ENCODE measurements at places on chromosomes 3 and 15. TPM values are rescaled to one million over a fixed set of nuclear protein-coding genes. Genes with fewer than 3 reads are reported as not detected.

DNA sequence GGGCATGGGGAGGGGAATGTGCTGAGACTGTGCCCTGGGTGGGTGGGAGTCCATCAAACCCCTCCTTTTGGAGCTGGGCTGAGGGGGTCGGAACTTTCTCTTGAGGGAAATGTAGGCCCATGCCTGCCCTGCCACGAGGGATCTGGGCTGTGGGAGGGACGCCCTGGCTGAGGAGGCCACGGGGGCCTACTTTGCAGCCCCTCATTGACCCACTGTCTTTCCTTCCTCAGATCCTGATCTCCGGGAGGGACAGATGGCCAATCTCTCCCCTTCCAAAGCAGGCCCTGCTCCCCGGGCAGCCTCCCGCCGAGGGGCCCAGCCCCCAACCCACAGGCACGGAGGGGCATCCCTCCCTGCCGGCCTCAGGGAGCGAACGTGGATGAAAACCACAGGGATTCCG is 25.3 kb downstream of the LOXL1 start:
- peak; percentile 74 for DNase-seq

The CDCP1 gene
- total RNA-seq: 8.9 TPM

- DNase-seq: peak; percentile 93
Measured at GRCh38 chr15:70748281-70748747, 15.0 kb downstream of the UACA start.

The MFGE8 gene
- total RNA-seq: 2,143 TPM

DNA sequence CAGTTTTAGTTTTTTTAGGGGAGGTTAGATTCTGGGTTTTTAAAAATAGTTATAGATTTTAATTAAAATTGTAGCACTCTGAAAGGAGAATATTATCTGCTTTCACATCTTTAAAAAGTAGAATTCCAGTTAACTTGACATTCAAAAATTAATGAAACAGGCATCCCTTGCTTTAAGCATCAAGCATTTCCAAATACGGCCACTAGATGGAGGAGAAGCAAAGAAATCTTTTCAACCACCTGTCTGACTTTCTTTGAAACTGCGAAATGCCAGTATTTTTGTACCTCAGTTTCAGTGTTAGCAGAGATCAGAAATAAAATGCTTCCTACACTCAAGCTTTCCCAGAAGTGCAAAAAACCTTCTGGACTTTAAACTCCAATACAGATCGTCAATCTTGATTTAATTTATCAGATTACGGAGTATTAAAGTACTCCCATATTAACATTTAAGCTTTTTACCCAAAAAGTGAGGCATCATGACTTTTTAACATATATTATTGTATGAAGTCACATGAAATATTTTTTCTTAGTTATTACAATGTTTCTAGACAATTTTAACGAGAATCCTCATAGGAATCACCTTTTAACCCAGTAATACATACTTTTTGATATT is 153.3 kb downstream of the P3H2 start:
- no peak for DNase-seq

The LRRN1 gene
- total RNA-seq: 6.6 TPM

DNA sequence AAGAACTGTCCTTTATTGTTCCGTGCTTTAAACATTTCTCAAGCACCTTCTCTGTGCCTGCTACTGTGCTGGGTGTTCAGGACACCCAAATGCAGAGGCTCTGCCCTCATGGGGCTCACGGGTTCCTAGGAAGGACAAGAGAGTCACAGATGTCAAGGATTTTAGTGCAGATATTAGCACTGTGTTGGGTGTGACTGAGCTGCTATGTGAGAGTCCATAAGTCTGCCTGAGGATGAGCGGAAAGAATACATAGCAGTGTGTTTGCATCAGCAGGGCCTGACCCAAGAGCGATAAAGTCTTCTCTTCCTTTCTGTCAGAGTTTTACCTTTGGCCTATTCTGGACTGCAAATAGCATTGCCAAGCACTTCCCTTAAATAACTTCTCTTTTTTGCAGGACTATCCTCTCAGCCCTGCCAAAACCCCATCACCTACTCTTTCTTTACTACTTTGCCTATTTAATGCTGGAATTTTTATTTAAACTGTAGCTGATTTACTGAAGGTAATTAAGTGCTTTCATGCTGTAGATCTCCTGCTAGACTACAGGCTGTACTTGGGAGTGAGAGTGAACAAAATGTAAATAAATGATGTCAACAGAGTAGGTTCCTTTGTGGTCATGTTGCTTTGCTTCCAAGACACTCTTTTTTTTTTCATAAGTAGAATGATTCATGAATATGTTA is 459.4 kb upstream of the TPRG1 start:
- DNase-seq: no peak

GRCh38 chr3:46988616-46989015 is 9.2 kb downstream of the NBEAL2 start:
- no peak for DNase-seq

DNA sequence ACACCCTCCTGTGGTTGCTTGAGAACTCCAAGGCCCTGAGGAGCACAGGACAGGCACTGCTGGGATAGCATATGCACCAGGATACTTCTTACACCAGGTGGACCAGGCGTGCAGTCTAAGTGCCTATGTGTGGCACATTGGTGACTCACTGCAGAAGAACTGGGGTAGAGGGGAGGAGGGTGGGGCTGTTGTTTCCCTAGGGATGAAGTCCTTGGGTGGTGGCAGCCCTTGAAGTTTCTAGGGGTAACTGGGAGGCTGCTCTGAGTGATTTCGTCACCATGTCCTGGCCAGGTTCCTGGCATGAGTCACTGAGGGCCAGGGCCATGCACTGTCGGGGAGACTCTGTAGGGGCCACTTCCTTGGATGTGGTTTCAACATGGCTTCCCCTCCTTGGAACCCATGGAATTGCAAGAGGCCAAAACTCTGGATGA is 15.9 kb downstream of the MYZAP start:
- DNase-seq: no peak

The RLBP1 gene
- not detected for total RNA-seq

DNA sequence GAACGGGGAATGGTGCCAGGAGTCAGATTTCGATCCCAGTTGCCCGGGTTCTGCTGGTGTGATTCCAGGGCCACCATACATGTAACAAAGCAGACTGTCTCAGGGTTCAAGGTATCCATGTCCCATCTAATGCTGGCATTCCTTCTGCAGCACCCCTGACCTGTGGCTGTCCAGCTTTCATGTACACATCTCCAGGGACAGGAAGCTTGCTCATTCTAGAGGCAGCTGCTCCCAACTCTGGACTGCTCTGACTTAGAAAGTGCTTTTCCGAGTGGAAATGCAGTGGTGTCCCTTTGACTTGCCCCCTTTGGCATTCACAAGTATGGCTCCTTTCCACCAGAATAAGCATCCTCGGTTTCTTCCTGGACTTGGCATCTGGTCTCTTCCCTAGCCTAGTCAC is 30.9 kb downstream of the PML start:
- DNase-seq: no peak

DNA sequence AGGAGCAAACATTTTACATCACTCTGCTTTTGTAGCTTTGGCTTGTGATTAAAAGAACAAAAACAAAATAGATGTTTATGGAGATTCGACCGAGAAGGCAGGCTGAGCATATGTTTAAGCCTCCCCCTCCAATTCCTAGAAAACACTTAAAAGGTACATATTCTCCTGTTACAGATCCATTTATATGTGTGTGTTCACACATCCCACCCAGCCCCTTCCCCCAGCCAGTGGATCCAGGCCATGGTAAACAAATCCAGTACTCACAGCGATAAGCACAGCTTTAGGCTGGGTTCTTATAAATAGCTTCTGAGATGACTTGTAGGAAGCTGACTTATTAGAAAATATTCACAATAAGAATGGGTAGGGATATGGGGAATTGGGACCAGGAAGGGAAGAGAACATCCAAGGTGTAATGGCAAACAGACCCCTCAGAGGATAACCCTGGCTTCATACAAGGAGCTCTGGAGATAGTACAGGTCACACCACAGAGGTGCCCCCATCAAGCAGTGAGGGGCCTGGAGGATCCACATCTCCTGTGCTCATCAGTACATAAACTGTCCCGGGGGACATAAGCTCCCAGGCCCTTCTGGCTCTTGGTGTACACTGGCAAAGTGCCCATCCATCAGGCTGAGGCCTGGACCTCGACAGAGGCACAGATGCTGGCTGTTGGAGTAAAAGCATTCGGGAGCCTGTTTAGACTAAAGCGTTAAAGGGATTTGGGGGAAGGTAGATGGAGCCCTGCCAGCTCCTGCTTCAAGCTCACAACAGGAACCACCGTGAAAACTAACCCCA is 70.0 kb upstream of the UBE2E1 start:
- DNase-seq: no peak

The SEMA3B gene
- total RNA-seq: 26.0 TPM

The C3orf22 gene
- not detected for total RNA-seq

GRCh38 chr3:148598619-148599018 is 99.1 kb upstream of the AGTR1 start:
- DNase-seq: no peak

- no peak for DNase-seq
Measured at GRCh38 chr3:125186800-125187598, 25.5 kb downstream of the SLC12A8 start.

DNA sequence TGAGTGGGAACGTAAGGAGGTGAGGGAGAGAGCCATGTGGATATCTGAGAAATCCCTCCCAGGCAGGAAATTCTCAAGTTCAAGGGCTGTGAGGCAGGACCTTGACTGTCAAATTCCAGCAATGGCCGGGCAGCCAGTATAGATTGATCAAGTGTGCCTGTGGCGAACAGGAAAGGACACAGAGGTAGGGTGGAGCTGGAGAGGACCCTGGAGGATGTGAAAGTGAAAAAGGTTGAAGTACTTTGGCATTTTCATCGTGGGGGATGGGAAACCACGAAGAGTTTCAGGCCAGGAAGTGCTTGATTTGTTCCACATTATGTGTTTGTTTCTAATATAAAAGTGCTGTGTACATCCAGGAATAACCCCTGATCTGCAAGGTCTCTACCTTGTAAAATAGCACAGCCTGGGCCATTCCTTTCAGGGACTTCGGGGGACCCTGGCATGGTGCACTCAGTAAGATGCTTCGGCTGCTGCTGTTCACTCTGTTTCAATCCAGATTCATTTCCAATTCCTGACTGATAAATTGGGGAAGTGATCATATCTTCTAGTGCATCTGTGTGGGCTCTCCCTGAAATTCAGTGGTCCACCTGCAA is 156.6 kb downstream of the MCTP2 start:
- DNase-seq: no peak

The CD86 gene
- total RNA-seq: 11.9 TPM

DNA sequence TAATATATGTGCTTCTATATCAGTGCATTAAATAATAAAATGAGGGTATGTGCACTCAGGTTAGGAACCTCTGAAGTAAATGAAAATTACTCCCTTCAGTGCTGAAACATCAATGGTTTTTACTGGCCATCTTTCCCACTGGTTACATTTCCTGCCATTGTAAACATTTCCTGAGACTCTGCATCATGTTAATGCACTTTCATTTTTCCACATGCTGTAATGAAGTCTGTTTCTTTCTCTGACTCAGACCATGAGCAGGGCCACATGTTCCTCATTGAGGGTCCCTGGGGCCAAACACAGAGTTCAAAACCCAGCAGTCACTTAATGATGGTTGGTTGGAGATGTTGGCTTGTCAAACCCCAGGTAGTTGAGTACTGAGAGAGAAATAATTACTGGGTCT is 15.3 kb downstream of the FAM3D start:
- no peak for DNase-seq

DNA sequence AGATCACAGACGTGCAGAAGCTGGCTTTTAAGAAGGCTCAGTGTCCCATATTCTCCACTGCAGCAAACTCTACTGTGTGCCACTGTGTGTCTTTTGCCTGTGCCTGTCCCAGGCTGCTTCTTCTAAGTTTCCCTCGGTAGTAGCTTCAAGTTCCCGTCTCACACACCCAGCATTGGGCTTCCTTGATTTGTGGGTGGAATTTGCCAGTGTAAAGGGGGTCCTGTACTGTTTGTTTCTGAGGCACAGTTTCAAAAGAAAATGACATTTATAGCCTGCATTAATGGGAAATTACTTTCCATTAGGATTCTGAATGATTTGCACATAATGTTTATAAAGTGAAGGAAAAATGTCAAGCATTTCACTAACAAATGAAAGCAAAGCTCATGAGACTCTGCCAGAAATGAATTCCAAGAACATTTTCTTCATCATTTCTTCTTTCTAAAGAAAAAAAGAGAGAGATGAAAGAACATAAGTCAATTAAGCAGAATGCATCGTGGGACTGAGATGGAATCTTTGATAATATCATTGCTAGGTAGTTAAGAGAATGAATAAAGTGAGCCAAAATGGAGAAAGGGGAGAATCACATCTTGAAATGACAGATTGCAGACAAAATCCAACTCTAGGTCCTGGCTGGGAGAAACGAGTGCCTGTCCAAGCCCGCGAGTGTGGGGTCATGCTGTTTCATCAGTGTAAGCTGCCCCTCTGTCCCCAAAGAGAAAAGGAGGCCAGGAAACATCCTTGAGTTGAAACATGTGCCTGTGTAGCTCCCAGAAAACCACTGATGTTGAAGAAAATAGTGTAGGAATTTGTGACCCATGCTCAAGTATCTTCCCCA is 48.6 kb upstream of the ADAMTSL3 start:
- DNase-seq: no peak

DNA sequence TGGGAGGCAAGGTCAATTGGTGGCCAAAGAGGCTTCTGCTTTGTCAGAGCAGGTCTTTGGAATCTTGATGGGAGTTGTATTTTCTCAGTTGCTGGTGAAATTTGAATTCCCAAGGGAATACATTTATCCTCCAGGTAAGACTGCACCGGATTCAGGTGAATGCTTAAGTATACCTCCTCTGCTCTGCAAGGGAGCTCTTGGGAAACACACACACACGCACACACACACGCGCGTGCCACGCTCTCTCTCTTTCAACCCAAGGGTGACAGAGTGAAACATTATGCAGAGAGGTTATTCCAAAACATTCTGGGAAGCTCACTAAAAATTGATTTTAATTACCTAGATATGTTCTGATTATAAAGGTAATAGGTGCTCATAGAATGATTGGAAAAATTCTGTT is 33.7 kb downstream of the ST6GAL1 start:
- no peak for DNase-seq

DNA sequence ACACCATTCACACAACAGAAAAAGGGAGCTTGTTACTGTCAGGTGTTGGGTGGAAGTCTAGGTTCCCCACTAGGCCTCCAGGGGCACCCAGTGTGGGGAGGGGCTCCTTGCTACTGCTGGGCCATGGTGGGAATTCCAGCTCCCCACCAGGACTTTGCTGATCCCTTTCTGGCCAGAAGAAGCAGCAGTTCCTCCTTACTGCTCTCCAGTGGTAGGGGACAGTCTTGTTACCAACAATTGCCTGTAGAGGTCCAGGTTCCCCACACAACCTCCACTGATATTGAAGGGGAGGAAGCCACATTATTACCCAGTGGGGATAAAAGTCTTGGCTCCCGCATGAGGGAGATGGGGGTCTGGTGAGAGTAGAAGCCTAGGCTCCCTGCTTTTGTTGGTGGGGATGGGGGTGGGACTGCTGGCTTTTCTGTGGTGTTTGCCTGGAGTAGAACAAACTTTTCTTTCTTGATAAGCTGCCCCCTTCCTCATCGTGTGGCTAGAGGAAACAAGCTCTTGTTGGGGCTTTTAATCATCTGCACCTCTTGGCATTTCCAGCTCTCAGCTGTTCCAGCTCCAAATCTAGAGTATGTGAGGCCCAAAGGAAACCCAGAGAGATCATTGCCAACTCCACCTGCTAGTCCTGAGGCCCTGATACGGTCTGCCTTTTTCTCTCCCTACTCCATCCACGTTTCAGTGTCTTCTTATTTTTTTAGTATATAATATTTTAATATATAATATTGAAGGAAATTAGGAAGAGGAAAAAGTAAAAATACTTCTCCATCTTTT is 824.2 kb downstream of the AGBL1 start:
- no peak for DNase-seq

All from aorta (tissue), 5 donors.